Right atrium auricular region (tissue), 2 donors: ENCODE measurements at places on chromosomes 13 and 19.
A peak's percentile ranks its signal among the peaks of the same experiment; 100 is the strongest.

DNA sequence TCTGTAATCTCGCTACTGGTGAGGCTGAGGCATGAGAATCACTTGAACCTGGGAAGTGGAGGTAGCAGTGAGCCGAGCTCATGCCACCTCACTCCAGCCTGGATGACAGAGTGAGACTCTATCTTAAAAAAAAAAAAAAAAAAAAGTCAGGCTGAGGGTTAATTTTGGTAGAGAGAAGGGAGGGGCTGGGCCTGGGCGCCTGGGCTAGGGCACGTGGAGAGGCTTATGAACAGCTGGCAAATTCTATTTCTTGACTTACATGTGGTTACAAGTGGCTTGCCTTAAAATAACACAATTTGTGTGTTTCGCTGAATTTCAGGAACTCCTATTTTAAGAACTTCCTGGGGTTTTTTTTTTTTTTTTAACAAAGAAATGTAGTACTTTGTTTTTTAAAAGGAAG, 47.6 kb upstream of the MAP3K10 start:
- no peaks in the 10 kb centered on the region for H3K36me3 ChIP-seq
- no peak overlapping the region for H3K27ac ChIP-seq
- no peaks in the 10 kb centered on the region for H3K4me1 ChIP-seq

DNA sequence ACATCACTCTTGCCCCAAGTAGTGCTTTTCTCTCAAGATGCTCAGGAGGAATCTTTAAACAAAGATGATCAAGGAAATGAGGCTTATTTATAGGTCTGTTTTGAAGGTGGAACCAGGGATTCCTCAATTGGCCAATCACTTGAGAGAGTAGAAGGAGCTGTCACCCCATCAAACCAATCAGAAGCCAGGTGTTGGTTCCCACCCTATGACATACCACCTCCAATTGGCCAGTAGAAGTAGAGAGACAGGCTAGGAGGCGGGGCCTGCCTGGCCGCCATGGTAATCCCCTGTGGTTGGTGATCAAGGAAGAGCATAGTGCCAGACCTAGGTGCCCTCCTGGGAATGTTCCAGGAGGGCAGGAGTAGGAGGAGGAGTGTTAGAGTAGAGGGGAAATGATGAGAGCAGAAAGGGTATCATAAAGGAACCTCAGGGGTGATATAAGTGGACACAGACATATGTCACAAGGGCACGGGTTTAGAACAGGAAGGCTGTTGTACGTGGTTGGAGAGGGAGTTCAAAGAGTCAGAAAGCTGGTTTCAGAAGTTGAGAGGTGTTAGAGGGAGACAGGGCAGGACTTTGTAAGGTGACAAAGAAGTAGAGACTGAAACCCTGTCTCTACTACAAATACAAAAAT, 10.5 kb downstream of the PMIS2 start:
- H3K4me1 ChIP-seq = no peaks in the 10 kb centered on the region
- no peaks in the 10 kb centered on the region for H3K36me3 ChIP-seq
- H3K27ac ChIP-seq = no peak overlapping the region
- no peaks in the 10 kb centered on the region for H3K27me3 ChIP-seq
- no peak for DNase-seq

DNA sequence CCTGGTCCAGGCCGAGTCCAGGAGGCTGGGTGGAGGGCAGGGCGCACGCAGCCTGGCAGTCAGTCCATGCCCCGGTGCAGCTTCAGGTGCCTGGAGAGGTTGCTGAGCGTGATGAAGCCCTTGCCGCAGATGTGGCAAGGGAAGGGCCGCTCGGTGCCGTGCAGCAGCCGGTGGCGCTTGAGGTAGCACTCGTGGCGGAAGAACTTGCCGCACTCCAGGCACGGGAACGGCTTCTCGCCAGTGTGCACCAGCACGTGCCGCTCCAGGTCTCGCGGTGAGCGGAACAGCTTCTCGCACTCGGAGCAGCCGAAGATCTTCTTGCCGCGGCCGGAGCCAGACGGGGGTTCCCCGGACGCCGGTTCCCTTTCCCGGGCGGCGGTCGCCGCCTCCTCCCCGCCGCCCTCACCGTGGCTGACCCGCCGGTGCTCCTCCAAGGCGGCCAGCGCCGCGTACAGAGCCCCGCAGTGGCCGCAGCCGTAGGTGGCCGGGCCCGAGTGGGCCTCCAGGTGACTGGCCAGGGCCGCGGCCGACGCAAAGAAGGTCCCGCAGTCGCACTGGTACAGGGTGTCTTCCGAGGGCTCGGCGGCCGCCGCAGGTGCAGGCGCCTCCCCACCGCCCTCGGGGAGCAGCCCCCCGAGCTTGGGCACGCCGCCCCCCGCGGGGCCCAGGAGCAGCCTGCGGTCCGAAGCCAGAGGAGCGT, 6.8 kb downstream of the FIZ1 start:
- H3K4me3 ChIP-seq = no peak overlapping the region
- H3K4me1 ChIP-seq = peaks cover 6% of the 10 kb centered on the region
- peaks cover 16% of the 10 kb centered on the region for H3K36me3 ChIP-seq
- DNase-seq = no peak
- H3K27me3 ChIP-seq = no peaks in the 10 kb centered on the region

DNA sequence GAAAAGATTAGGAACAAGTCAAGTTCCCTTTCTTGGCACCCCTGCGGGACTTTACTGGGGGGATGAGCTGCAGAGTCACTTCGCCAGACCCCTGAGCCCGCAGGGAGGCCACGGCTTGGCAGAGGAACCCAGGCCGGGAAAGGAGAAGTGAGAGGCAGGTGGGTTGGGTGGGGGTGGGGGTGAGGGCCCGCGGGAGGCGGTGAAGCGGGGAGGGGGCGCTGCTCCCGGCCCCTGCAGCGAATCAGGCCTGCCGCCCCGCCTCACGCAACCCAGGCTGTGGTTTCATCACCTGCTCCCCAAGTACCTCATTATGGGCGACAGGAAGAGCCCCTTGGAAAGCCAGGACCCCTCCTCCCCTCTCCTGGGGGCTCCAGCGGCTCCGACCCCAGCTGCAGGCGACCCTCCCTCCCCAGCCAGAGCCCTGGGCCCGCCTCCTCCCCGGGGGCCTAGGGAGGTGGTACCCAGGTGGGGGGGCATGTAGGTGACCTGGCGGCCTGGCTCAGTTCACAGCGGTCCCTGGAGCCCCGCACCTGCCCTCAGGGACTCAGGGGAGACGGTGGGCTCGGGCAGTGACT, 9.5 kb downstream of the MEF2B start:
- no peak for DNase-seq
- no peaks in the 10 kb centered on the region for H3K4me1 ChIP-seq
- H3K4me3 ChIP-seq = no peak overlapping the region

DNA sequence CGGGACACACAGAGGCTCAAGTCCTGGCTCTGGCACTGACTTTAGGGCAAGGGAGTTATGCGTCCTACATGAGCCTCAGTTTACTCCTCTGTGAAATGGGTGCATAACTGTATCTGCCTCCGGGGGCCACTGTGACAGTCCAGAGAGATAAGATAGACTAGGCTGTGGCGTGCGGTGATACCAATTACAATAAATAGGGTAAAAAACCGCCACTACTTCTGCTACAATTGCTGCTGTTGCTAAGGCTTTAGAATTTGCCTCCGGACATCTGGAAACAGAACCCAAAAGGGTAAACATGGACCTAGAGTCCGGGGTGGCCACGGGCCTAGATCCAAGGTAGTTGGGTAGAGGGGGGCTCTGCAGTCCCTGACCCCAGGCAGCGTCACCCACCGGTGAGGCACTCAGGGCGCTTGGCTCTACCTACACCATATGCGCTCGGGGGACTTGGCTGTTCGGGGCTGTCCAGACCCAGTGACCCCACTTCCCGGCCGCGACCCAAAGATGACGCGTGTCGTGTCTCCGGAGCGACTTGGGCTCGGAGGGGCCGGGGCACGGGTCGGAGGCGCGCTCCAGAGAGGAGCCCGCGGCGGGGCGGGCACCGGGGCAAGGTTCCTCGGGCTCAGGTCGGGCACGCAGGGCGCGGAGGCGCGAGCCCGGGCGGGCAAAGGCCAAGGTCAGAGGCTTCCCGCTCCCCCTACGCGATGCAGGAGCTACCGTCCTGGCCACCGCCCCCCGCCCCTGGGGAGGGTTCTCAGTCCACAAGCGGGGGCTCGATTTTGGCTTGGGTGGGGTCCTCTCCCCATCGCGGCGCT, 1.1 kb downstream of the INSR start:
- DNase-seq = peak; percentile 60
- peak overlapping the region; percentile 89 for H3K4me3 ChIP-seq
- no peaks in the 10 kb centered on the region for H3K36me3 ChIP-seq
- H3K4me1 ChIP-seq = no peaks in the 10 kb centered on the region
- H3K27me3 ChIP-seq = no peaks in the 10 kb centered on the region

GRCh38 chr13:45055198-45055901, 65.0 kb upstream of the GTF2F2 start:
- H3K27ac ChIP-seq = no peak overlapping the region
- no peaks in the 10 kb centered on the region for H3K36me3 ChIP-seq

DNA sequence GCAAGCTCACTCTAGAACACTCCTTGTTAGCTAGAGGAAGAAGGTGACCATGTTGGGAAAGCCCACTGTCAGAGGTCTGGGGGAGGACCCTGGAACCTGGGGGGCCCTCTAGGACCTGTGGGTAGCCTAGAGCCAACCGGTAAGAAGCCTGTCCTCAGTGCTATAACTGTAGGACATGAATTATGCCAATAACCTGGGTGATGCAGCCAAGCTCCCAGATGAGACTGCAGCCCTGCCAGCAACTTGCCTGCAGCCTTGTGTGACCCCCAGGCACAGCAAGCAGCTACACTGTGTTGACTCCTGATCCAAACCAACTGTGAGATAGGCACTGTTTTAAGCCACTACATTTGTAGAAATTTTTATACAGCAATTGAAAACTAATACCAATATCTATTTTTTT, 122.3 kb downstream of the MIPEP start:
- peaks cover 8% of the 10 kb centered on the region for H3K4me1 ChIP-seq
- no peak for DNase-seq

DNA sequence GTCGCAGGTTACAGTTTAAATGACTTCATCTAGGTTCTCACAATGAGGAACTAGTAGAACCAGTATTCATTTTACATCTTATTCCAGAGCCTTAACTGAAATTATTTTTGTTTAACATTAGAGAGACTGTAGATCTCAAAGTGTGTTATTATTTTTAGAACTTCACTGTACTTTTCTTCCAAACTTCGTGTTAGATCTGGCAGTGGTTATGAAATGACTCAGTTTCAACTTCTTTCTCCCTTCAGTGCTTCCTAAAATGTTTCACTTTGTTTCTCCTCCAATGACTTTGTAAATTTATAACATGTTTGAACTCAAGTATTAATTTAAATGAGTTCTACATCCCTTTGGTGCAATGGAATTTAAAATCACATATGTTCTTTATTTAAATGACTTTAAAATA, 139.3 kb downstream of the PCDH9 start:
- no peaks in the 10 kb centered on the region for H3K27me3 ChIP-seq
- no peak overlapping the region for H3K4me3 ChIP-seq
- no peaks in the 10 kb centered on the region for H3K4me1 ChIP-seq
- no peaks in the 10 kb centered on the region for H3K36me3 ChIP-seq

DNA sequence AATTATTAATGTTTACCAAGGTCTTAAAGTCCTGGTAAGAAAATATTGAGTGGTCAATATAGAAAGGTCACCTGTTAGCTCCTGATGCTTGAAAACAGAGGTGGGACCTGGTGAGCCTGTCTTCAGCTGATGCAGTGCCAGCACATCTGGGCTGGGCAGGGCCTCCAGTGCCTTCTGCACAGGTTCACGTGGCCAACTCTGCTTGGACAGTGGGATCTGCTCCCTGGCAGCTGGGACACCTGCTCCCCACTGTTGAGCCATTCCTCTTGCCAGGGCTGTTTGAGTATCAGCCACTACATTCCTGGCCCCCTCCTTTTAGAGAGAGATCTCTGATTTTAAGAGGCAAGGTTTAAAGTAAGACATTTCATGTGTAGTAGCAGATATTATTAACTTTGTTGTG, 135.0 kb downstream of the TM9SF2 start:
- no peak overlapping the region for H3K27ac ChIP-seq
- no peaks in the 10 kb centered on the region for H3K4me1 ChIP-seq
- no peak overlapping the region for H3K4me3 ChIP-seq
- no peaks in the 10 kb centered on the region for H3K27me3 ChIP-seq
- H3K36me3 ChIP-seq = no peaks in the 10 kb centered on the region
